ENCODE measurements at places on chromosomes 4 and X.

DNA sequence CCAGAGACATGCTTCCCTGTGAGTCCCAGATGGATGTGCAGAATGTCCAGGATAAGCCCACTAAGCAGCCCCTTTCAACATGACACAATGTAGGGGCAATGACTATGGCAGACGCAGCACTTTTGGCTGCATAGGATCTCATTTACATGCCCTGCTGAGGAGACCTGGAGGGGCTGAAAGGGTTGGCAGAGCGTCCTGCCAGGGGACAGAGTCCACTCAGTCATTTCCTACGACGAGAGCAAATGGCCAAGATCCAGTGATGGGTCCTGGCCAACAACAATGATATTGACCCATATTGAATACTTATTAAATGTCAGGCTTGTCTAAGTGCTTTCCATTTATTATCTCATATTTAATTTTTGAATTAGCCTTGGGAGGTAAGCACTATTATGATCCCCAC is 41.4 kb downstream of the LGI2 start:
- DNase-seq, result no peak

DNA sequence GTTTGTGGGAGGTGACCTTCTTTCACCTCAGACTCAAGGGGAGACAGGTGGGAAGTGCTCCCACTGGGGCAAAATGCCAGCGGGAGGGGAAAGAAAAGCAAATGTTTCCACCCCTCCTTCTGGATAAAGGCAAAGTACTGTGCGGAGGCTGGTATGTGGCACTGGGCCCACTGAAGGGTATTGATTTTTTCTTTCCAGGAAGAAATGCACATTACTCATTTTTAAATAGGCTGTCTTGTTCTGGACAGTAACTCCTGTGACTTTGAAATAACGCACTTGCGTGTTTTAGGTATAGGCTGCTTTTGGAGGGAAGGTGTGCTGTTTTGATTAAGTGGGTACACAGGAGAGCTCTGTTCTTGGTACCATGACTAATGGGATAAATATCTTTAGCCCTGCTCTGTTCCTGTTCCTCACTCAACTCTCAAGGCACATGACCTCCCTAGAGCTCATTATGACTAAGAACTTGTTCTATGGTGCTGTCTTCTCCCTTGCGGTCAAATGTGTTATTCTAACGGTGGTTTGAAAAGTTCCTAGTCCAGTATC is 40.7 kb upstream of the MBTPS2 start:
- DNase-seq, result no peak

DNA sequence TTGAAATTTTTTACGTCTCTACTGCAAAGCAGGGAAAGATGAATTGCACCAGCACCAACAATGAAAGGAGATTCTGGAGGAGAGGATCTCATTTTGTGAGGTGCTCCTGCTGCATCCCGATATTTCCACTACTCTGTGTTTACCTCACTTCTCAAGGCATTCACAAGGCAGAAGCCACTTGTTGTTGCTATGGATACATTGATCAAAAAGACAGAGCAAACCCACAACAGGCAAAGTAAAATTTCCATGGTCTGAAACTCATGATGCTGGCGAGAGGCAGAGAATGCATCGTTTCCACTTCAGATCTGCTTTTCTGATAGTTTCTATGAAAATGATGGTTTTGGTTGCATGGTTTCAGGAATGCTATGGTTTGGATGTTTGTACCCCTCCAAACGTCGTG is 323.3 kb downstream of the ASMT start:
- DNase-seq, result no peak

- no peak for DNase-seq
Observed at GRCh38 chr4:139684351-139684750, 18.7 kb downstream of the MGST2 start.

DNA sequence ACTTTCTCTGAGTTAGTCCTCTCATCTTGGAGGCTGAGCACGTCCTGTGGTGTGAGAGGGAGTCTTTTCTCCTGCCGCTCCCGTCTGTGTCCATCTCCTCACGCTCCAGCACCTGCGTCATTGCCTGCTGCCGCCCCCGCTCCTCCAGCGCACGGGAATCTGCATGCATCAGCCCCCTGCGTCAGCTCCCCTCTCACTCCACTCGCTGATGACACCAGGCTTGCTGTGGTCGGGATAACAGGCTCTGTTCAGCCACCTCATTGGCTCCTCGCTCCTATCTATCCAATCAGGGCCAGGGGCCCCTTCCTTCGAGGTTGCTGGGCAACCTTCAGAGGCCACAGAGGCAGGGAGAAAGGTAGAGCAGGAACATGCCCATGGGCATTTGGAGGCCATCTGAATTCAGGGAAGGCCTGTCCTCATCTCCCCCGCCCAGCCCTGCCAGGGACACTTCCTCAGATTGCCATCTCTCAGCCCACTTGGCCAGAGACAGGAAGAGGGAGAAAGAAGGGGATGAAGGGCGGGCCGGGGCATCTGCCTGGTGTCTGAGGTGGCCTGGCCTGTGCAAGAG is 9.3 kb downstream of the ZNF185 start:
- no peak for DNase-seq

- no peak for DNase-seq
Observed at GRCh38 chrX:110171442-110171841, 146.4 kb downstream of the AMMECR1 start.

GRCh38 chr4:159051245-159052071 is 51.4 kb upstream of the RAPGEF2 start:
- DNase-seq, result no peak

DNA sequence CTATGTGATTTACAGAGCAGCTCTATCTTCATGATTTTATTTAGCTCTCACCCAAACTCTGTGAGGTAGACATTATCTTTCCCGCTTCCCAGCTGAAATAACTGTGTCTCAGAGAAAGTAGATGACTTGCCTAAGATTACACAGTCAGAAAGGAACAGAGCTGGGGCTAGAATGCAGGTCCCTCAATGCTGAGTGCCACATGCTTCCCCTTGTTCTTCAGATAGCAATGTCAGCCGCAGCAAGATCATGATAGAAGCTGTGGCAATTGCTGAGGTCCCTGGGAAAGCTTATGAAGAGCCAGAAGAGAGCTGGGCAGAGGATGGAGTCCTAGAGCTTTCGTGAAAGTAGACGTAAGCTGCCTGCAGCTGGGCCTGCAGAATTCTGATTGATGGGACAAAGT is 11.1 kb upstream of the GABRE start:
- no peak for DNase-seq

GRCh38 chr4:182111586-182111985 is 131.6 kb upstream of the TENM3 start:
- no peak for DNase-seq

DNA sequence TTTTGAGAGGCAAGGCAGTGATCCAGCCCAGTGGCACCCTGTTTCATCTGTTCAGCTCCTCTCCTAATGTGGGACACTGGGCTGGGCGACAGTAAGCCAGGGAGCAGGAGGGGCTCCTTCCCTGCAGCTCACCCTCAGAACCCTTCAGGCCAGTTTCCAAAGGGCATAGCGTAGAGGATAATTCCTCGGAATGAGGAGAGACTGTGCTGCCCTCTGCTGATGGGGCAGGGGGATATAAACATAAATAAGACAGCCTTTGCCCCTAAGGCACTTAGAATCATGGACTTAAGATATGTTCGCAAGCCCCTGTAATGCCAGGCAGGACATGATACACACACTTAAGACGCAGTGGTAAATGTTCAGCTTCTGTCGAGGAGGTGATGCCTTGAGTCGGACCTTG is 27.9 kb upstream of the ZNF185 start:
- DNase-seq, result no peak

GRCh38 chr4:16217300-16218051 is 8.8 kb downstream of the TAPT1 start:
- DNase-seq, result no peak

- DNase-seq, result no peak
Observed at GRCh38 chr4:141002323-141002805, 130.9 kb downstream of the RNF150 start.

GRCh38 chr4:149031399-149031798 is 589.2 kb upstream of the NR3C2 start:
- no peak for DNase-seq

DNA sequence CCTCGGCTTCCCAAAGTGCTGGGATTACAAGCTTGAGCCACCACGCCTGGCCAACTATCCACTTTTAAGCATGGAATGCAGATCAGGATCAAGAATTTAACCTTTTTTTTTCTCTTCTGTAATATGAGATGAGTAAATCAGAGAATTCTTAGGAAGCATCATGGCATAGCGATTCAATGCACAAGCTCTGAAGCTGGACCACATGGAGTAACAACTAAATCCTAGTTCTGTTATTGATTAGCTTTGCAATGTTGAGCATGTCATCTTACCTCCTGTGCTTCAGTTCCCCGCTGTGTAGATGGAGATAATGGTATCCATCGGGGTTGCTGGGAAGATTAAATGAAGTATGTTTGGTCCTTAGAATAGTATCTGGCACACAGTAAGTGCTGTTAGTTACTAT is 1.9 kb upstream of the SNX25 start:
- DNase-seq, result no peak

DNA sequence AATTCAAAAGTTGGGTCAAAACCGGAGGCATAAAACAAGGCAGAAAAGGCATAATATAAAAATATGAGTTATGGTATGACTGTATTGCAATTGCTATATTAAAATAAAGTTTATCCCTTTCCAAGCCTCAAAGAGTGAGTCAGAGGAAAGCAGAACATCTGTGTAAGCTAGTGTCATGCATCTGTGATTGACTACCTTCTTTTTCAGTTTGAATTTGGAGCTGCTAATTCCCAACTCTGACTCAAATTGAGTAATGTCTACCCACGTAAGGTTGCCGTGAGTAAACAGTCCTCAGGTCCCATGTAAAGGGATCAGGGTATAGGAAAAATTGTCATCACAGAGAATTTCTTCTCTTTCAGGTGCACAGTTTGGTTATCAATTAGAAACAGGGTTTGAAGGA is 6.5 kb upstream of the SLITRK4 start:
- DNase-seq, result no peak

DNA sequence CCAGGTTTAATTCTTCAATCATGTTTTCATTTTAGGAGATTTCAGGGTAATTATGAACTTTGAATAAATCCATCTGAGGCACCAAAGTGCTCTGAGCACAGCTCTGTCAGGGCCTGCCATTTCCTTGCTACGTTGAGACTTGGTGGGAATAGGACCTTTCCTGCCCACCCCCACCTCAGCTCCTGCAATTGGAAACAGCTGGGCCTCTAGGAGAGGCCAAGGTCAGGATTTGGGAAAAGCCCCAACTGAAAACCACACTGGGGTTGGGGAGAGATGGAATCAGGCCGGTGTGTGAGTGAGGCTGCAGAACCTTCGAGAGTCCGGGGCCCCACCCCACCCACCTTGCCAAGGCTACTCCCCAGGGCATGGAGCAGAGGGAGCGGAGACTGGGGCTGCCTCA is 212.7 kb upstream of the BCOR start:
- DNase-seq, result no peak

- DNase-seq, result no peak
Observed at GRCh38 chrX:134631426-134632346, 26.6 kb downstream of the PLAC1 start.

- no peak for DNase-seq
Observed at GRCh38 chr4:60655356-60655755, 544.8 kb upstream of the ADGRL3 start.

- no peak for DNase-seq
Observed at GRCh38 chr4:1866189-1866661, 5.0 kb upstream of the NSD2 start.
